ENCODE measurements at places on chromosomes 5 and 9.

GRCh38 chr9:129418451-129418850, 202.4 kb downstream of the C9orf50 start:
- no peak for DNase-seq

- DNase-seq = no peak
Measured at GRCh38 chr5:106525438-106525837, 1145.3 kb downstream of the EFNA5 start.

GRCh38 chr5:6786786-6787495, 73.7 kb downstream of the TENT4A start:
- DNase-seq = no peak

- peak; percentile 21 for DNase-seq
Measured at GRCh38 chr5:158589939-158590338, 509.8 kb downstream of the EBF1 start.

- peak; percentile 40 for DNase-seq
Measured at GRCh38 chr9:129173296-129174101, 4.6 kb downstream of the IER5L start.

GRCh38 chr5:9411142-9411541, 134.7 kb downstream of the SEMA5A start:
- DNase-seq = no peak
